ENCODE measurements at places on chromosomes 12 and 14.

DNA sequence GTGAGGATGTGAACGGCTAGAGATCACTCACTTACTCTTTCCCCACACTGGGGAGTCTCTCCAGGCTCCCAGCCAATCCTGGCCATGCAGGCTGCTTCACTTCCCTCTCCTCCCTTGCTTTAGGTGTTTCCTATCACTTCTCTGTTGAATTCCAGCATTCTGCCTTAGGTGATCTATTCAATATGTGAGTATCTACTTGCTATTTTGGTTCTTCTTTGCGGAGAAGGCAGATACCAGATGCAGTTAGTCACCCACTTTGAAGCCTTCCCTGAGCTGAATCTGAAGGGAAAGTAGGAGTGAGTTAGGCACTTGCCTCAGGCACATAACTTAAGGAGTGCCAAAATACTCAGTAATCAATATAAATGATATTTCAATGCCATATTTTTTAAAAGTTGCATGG, 36.0 kb upstream of the FAR2 start:
- DNase-seq: no peak

DNA sequence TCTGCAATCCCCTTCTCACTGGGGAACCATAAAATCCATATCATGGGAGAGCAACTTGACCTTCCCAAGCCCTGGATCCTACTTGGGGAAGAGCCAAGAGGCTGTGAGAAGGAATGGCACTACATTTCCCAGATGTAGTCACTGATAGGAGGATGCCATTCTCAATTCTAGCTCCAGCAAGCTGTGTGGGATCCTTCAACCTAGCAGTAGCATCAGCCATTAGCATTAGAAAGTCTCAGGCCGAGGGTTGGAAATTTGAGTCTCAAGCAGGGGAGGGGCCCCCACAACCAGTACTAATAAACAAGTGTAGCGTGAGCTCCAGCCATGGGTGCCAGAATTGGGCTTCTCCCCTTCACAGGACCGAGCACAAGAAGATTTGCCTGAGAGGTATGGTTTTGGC, 84.3 kb upstream of the NELL2 start:
- no peak for DNase-seq

GRCh38 chr14:40485688-40486087, 1053.5 kb upstream of the FBXO33 start:
- DNase-seq: no peak

DNA sequence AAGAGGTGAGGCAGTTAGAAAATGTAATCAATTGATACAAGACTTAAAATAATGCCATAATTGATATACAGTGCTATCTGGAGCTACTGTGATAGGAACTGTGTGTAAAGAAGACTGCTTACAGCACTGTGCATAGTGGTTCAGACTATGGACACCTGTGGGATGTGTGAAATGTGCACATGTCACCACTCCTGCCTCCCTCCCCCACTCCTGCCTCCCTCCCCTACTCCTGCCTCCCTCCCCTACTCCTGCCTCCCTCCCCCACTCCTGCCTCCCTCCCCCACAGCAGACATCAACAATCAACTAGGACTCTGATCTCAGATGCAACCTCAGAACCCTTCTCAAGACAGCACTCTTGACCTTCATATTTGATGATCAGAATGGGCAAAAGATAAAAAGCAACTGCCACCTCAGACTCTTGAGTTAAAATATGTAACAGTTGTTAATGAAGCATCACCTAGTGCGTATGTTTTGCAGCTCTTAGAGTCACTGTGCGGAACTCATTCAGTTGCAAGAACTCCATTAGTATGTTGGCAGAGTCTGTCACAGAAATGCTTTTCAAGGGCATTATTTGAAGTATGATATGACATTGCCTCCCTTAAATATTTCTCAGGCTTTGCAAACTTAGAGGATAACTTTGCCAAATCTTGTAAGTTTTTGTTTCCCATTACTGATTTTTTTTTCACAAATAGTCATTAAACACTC, 255.2 kb upstream of the DDHD1 start:
- DNase-seq: no peak

DNA sequence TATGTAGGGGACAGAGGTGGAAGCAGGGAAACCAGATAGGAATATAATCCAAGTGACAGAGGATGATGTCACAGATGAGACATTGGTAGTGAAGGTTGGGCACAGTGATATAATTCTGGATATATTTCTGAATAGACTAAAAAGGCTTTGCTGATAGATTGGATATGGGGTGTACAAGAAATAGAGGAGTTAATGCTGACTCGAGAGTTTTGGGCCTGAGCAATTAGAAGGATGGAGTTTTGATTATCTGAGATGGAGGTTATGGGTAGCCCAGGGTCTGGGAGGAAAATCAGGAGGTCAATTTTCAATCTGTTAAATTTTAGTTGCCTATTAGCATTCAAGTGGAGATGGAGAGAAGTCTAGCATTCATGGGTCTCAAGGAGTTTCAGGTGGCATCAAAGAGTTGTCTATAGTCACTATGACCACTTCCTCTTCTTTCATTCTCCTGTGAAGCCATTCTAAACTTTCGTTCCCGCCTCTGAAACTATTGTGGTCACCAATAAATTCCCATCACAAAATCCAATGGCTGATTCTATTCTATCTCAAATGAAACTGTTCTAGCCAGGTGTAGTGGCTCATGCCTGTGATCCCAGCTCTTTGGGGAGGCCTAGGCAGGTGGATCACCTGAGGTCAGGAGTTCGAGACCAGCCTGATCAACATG, 10.6 kb upstream of the ANO6 start:
- no peak for DNase-seq

- DNase-seq: no peak
Observed at GRCh38 chr14:90981636-90982035, 78.8 kb downstream of the RPS6KA5 start.

DNA sequence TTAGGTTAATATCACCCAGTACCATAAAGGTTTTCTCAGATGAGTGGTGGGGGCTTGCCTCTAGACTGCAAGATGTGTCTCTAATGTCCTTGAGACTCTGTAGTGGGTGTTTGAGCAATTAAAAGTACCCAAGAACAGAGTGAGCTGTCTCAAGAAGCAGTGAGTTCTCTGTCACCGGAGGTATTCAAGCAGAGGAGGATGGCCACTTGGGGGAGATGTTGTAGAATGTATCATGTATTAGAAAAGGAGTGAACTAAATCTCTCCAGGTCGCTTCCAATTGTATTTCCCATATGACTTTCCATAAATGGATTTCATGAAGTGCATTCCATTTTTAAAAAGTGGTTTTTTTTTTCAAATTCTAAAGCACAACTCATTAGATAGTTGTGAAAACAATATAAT, 35.0 kb downstream of the SLC17A8 start:
- no peak for DNase-seq

DNA sequence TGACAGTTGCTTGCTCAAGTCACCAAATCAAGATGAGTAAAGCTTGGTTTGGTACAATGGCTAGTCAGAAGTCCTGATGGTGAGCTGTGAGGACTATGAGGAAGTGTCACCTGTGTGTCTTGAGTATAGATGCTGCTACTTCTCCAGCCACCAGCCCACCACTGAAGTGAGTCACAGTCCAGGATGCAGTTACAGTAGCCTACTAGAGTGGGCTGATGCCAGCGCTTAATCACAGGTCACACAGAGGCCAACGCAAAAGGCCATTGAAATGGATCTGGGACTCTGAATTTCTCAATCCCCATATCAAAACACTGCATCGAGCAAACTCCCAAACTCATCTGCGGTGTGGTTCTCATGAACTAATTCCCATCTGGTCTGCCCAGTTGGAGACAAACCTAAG, 223.1 kb downstream of the ANO6 start:
- DNase-seq: no peak

DNA sequence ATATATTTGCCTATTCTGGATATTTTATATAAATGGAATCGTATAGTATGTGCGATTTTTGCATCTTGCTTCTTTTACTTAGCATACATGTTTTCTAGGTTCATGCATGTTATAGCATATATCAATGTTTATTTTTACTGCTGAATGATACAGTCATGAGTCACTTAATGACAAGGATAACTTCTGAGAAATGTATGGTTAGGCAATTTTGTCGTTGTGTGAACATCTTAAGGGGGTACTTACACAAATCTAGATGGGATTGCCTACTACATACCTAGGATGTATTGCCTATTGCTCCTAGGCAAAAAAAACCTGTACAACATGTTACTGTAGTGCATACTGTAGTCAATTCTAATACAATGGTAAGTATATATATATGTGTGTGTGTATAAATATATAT, 8.8 kb downstream of the USP15 start:
- DNase-seq: no peak

DNA sequence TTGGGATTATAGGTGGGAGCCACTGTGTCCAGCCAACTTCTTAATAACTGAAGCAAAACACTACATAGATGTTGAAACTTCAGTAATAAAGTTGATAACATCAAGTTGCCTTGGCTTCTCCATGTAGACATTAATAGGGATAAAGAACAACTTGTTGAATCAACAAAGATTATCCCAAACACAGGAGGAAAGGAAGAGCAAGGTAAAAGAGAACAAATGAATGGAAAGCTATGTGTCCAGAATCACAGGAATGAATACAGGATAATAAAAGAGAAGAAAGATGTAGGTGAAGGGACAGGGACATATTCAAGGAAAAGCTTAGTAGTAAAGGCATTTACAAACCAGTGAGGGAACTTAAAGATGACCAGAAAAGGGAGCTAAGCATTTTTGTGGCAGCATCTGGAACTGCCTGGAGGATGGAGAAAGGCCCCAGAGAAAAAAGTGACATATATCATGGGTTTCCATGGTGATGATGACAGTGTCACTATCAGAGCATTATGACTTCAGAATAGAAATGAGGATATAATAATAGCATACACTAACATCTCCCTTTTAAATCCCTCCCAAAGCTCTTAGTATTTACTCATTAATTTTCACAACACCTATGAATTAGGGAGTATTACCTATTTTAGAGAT, 24.0 kb upstream of the MDM1 start:
- DNase-seq: no peak

- no peak for DNase-seq
Observed at GRCh38 chr12:18837025-18837424, 99.1 kb downstream of the CAPZA3 start.

- peak; percentile 78 for DNase-seq
Observed at GRCh38 chr12:21940549-21941505, at the start of gene ABCC9. TSS of gene ABCC9 (minus strand) at chr12:21941426. CDS start at chr12:21936674, 4,752 bp downstream.

DNA sequence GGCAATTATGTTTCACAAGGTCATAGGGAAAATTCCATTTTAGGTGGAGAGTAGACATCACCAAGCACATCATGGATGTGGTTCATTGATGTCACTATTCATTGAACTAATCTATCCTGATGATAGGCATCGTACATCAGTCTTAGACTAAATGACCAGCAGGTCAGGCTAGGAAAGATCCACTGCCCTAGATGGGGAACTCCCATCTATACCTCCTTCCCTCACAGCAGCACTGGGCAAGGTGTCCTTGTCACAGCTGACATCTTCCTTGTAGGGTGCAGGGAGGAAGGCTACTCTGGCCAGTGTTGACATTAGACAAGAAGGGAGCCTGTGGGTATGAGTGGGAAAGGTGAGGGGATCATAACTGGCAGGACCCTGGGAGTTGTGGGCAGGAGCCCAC, 63.8 kb upstream of the CAPRIN2 start:
- DNase-seq: no peak

DNA sequence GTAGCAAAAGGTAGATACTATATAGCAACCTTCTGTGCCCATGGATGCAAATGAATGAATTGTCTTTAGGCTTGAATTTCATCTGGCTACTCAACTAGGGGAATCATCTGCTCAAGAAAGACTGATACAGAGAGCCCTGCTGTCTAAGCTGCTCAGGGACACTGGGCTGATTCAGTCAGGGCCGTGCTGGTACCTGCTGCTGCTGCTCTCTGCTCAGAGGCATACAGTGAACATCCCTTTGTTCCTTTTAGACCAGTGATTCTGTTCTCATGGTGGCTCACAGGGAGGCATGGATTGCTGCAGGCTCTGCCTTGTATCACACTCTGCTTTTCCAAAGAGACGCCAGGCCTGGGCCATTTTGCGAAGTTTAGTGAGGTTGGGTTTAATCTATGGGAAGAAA, 14.1 kb downstream of the EIF2B2 start:
- no peak for DNase-seq

DNA sequence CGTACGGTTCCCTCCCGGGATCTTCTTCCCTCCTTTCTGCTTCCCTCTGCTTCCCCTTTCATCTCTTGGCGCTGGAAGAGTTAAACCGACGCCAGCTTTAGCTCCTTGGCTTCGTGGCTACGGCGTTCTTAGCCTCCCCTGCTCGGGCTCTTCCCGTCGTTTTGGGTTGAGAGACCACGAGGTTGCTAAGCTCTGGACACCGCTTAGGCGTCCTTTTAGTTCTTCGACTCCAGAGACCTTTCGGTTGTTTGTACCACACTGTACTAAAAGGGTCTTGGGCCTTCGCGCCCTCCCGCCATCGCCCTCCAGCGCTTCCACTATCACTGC, 545 bp downstream of the CPSF2 start:
- DNase-seq: no peak

DNA sequence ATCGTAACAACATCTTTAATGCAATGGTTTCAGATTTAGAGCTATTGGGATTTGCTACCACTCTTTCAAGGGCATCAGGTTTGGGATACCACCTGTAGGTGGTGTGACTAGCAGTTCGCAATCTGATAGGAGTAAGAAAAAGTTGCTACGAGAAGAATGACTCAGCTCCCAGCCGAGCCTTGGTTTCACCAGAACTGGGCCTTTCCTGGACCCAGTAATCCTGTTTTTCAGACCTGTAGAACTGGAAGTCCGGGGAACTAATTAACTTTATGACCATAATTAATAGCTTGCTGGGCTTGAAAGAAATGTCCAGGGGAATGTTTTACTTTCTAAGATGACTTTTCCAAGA, 770 bp downstream of the ABHD4 start:
- DNase-seq: no peak

DNA sequence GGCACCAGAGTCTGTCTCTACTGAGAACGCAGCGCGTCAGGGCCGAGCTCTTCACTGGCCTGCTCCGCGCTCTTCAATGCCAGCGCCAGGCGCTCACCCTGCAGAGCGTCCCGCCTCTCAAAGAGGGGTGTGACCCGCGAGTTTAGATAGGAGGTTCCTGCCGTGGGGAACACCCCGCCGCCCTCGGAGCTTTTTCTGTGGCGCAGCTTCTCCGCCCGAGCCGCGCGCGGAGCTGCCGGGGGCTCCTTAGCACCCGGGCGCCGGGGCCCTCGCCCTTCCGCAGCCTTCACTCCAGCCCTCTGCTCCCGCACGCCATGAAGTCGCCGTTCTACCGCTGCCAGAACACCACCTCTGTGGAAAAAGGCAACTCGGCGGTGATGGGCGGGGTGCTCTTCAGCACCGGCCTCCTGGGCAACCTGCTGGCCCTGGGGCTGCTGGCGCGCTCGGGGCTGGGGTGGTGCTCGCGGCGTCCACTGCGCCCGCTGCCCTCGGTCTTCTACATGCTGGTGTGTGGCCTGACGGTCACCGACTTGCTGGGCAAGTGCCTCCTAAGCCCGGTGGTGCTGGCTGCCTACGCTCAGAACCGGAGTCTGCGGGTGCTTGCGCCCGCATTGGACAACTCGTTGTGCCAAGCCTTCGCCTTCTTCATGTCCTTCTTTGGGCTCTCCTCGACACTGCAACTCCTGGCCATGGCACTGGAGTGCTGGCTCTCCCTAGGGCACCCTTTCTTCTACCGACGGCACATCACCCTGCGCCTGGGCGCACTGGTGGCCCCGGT, at the start of gene PTGDR:
PTGDR (plus strand) TSS at position 198 of the 778 bp plus-strand sequence; CDS start at position 315, 117 bp downstream.
- peak; percentile 70 for DNase-seq
